ENCODE measurements at places on chromosomes 16 and 17.
A peak's percentile ranks its signal among the peaks of the same experiment; 100 is the strongest.

DNA sequence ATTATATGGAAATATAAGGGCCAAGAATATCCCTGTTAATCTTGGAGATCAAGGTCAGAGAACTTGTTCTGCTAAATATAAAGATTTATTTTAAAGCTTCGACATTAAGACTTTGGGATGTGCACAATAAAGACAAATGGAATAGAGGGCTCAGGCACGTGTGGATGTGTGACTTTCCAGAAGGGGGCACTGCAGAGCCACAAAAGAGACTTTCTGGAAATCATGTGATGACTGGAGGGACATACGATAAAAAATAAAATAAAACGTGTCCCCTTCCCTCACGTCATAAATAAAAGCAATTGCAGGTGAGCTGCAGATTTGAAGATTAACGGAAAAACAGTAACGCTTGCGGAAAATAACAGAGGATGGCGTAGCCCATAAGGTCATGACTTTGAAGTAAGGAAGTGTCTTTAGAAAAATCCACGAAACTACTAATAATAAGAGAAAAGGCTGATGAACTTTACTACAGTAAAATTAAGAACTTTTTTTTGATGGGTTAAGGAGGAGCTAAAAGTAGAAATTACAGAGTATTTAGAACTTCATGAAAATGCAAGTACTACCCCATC is 9.4 kb upstream of the ENGASE start:
- DNase-seq: peak; percentile 22

DNA sequence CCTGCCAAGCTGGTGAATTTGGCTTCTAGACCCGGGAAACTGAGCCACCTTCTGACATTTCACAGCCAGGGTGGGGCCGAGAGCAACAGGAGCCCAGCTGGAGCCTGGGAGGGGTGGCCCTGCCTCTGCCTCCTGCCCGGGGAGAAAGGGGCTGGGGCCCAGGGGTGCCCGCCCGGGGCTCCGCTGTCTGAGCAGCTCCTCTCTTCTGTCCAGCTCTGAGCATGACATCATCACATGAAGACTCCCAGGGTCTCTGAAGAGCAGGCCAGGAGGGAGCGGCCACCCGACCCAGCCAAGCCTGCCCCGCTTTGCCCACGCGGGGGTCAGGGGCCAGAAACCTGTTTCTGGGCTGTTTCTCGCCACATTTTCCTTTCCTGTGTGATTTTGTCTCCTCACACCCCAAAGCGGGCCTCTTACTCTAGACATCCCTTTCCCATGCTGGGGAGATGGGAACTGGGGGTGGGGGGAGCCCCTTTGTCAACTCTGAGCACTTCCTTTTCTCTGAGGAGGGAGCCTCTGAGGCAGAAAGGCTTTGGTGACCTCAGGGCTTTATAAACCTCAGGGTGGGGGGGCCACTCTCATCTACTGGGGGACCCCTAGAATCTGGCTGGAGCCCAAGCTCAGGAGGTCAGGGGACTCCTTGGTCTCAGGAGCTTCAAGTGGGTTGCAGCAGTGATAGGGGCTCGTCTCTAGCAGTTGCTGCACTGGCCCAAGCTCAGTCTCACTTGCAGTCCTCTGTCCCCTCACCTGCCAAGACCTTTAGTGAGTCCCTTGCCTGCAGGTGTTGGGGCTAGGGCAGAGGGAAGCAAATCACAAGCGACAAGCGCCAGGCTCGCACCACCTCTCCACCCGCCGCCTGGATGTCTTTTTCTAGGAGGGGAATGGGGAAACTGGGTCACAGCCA is 7.6 kb downstream of the UBALD2 start:
- no peak for DNase-seq

- DNase-seq: peak; percentile 37
Measured at GRCh38 chr17:29292992-29293889, 707 bp downstream of the NUFIP2 start.

- no peak for DNase-seq
Measured at GRCh38 chr16:3518292-3518985, 17.6 kb downstream of the CLUAP1 start.

DNA sequence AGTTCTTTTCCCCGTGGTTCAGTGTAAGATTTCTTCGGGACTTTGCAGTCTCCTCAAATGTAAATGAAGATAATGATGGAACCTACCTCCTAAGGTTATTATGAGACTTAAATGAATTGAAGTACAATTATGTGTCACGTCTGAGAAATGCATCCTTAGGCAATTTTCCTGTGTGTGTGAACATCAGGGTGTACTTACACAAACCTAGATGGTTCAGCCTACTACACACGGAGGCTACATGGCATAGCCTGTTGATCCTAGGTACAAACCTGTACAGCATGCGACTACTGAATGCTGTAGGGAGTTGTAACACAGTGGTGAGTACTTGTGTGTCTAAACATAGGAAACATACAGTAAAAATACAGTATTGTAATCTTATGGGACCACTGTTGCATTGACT is 1.1 kb upstream of the FAM20A start:
- DNase-seq: no peak

- no peak for DNase-seq
Measured at GRCh38 chr16:66901626-66902025, 17.1 kb downstream of the CDH16 start.
